ENCODE measurements at places on chromosomes 13 and 19. TPM values are rescaled to one million over a fixed set of nuclear protein-coding genes. Genes with fewer than 3 reads are reported as not detected.

Gene NKPD1
- 0.09 TPM for total RNA-seq

Gene CYP4F2
- not detected for total RNA-seq

Gene LRRC25
- not detected for total RNA-seq

Gene CCDC124
- total RNA-seq, result 61.4 TPM

Gene SPINT2
- 2.0 TPM for total RNA-seq

Gene ABHD13
- 7.2 TPM for total RNA-seq

Gene B3GNT8
- 2.2 TPM for total RNA-seq

Gene DIAPH3
- 9.1 TPM for total RNA-seq

Gene CEACAM7
- total RNA-seq, result not detected

Gene KCNK6
- total RNA-seq, result 4.0 TPM

Gene FOXO1
- 17.8 TPM for total RNA-seq

Gene PLIN3
- 109 TPM for total RNA-seq

Gene FFAR2
- total RNA-seq, result not detected

Gene TNPO2
- 29.8 TPM for total RNA-seq

Gene C5AR2
- 0.09 TPM for total RNA-seq

Gene COX7A1
- 4.4 TPM for total RNA-seq

Gene PCSK4
- 1.0 TPM for total RNA-seq

Gene GNG8
- not detected for total RNA-seq

Gene ZNF575
- not detected for total RNA-seq

Gene CFAP97D2
- not detected for total RNA-seq

Gene CAMSAP3
- under 0.01 TPM for total RNA-seq

Gene PCDH17
- 2.6 TPM for total RNA-seq

Gene MBD3L2
- total RNA-seq, result not detected

Gene SYNGR4
- total RNA-seq, result not detected

Gene TRAPPC6A
- 11.6 TPM for total RNA-seq

Gene ZNF846
- 5.7 TPM for total RNA-seq

Gene FGF14
- not detected for total RNA-seq

Gene NCR1
- not detected for total RNA-seq

Gene ZNF845
- total RNA-seq, result 7.6 TPM

Gene FGF9
- total RNA-seq, result not detected

Gene ZNF98
- total RNA-seq, result under 0.01 TPM

Gene ZNF613
- 6.6 TPM for total RNA-seq

Gene KLK15
- total RNA-seq, result 0.09 TPM

Gene RB1
- total RNA-seq, result 35.3 TPM

Gene CPT1C
- total RNA-seq, result 16.9 TPM

Gene FCER2
- total RNA-seq, result not detected

Gene NBEA
- total RNA-seq, result 4.6 TPM

Gene HCST
- total RNA-seq, result 0.47 TPM

Gene PSG11
- total RNA-seq, result not detected

Gene CRLF1
- total RNA-seq, result 0.09 TPM

Gene ZSCAN4
- not detected for total RNA-seq

Gene FLT1
- 133 TPM for total RNA-seq

Gene FXYD3
- total RNA-seq, result not detected

Gene TMC4
- total RNA-seq, result not detected

Gene LRRC8E
- 1.6 TPM for total RNA-seq

Gene NOVA2
- total RNA-seq, result 6.0 TPM

Gene SERTM1
- total RNA-seq, result 0.47 TPM

Gene CEACAM20
- total RNA-seq, result not detected

Gene LHB
- total RNA-seq, result 0.19 TPM

Gene CEACAM19
- 1.3 TPM for total RNA-seq

Gene KLK4
- total RNA-seq, result not detected
